ENCODE measurements at places on chromosomes 13 and 19. TPM values are rescaled to one million over a fixed set of nuclear protein-coding genes. Genes with fewer than 3 reads are reported as not detected.

AXL gene
- 163 TPM for total RNA-seq

TMEM91 gene
- 4.0 TPM for total RNA-seq

GRCh38 chr13:35388441-35389355, 87.8 kb downstream of the MAB21L1 start:
- no peak for DNase-seq

NECTIN2 gene
- 53.9 TPM for total RNA-seq

DNA sequence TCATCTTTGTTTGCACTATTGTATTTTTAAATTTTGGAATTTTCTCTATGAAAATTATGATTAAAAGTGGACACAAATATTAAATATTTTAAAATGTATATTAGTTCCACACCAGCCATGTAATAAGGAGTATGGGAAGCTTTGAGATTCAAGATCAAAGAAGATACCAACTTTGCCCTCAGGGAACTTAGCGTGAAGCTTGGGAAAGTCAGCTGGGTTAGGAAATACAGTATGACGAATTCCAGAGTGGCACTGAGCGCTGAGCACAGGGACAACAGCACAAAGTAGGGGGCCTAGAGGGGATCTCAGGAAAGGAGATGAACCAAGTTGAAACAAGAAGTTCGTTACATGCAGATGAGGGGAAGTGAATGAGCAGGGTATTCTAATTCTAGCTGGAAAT, 76.9 kb upstream of the SHISA2 start:
- no peak for DNase-seq

DNA sequence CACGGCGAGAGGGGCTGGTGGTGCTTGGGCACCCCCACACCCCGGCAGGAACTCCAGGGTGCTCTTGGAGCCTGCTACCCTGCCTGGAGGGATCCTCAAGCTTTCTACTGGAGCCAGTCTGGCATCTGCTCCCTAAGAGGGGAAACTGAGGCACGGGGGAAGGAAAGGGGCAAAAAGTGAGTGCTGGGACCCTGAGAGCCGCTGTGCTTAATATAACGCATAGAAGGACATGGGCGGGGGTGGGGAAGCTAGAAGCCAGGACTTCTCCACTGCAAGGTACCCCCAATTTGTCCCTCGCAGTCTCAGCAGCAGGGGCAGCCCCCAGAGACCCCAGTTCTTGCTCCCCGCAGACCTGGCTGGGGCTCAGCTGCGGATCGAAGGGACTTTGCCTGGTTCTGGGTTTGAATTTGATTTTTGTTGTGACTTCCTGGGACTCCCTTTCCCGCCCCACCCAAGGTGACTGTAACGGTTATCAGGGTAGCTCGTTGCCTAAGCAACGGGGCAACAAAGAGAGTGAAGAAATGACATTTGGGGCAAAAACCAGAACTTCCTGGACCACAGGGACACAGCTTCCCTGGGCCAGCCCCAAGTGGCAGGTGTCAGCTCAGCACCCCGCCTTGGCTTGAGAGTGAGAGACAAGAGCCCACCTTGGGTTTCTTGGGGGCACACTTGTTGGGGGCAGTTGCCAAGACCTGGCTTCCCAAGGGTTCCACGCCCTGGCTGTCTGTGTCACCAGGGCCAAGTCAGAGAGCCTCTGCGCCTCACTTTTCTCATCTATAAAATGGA, 638 bp downstream of the ADGRE5 start:
- DNase-seq: no peak

DNA sequence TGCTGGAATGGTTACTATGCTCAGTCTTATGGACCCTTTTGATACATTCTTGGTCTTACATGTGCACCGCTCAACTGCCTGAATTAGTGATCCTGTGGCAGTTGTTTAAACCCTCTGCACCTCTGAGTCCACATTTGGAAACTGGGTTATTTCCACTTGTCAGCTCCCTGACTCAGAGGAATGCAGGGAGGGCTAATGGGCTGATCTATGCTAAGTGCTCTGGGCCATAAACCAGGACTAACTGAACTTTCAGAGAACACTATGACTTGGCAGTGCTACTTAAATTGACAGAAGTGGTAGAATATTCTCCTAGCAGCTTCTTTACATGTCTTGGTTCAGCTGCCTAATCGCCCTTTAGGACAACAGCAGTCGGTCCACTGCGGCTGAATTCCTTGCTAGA, 26.8 kb upstream of the MED4 start:
- peak; percentile 14 for DNase-seq

CD22 gene
- not detected for total RNA-seq

GPX4 gene
- 237 TPM for total RNA-seq

DNA sequence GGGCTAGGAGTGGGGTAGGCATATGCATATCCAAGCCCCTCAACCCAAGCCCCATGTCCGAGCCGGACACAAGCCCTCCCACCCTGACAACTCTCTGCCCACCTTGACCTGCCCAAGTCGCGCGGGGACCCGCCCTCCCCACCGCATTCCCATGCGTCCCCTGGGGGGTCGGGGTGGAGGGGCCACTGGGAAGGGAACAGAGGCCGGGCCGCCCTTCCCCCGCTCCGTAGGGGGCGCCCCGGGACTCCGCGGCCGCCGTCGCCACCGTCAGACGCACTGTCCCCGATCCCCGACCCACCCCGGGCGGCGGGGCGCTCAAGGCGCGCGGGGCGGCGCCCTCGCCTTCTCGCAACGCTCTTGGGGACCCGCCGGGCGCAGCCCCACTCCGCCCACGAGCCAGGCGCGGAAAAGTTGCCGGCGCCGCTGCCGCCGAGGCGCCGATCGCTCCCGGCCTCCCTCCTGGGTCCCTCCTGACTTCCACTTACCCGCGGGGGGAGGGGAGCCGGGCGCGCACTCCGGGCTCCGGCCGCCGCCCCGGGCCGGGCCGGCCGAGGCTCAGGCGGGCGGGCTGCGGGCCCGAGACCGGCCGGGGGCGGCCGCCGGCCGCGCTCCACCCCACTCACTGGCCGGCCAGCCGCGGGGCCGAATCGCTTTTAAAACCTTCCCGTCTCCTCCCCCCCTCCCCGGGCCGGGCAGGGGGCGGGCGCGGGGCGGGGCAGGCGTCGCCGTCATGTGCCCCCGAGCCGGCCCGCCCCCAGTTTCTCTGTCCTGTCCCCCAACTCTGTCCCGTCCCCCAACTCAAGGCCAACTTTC, 34.4 kb upstream of the NANOS3 start:
- DNase-seq: no peak

GRCh38 chr19:32105527-32106310, 239.7 kb upstream of the ZNF507 start:
- no peak for DNase-seq

GRCh38 chr13:109840201-109840892, 54.0 kb upstream of the IRS2 start:
- DNase-seq: peak; percentile 83

ELOF1 gene
- total RNA-seq: 83.8 TPM

All from foreskin keratinocyte (primary cell).